ENCODE measurements at places on chromosomes 5 and 9. TPM values are rescaled to one million over a fixed set of nuclear protein-coding genes. Genes with fewer than 3 reads are reported as not detected.
A peak's percentile ranks its signal among the peaks of the same experiment; 100 is the strongest.

Gene SCAI
- 5.8 TPM for total RNA-seq

Gene TARS1
- total RNA-seq = 86.0 TPM

Gene FOXD4L4
- total RNA-seq = not detected

Gene LCN1
- total RNA-seq = 2.0 TPM

Gene TRMO
- total RNA-seq = 7.0 TPM

DNA sequence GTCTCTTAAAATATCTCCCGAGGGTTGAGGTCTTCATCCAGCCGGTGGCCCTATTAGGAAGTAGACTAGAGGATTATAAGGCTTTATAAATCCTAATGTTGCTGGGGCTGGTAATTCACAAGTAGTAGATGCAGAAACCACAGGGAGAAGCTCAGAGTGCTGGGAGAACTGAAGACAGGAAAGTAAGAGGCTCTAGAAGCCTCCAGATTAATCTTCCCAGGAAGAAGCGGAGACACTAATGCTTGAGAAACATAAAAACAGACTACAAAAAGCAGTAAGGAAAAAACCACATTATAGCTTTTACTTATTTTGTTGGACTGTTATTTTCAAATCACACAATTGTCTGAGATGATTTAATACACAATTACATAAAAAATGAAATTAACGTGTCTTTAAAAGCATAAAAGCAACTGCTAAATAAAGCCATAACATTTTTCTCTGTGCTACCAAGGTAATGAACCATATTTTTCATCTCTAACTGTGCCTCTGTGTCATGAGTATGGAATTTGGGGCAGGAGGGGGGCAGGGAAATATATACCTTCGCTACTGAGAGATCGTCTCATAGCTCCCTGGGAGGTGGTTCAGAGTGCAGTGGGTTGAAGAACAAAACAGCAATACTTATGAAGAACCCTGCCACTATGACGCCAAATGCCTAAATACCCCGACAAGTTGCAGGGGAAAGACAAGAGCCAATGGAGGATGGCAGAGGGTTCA is 806.2 kb upstream of the WWC1 start:
- no peak for DNase-seq

GRCh38 chr9:123475407-123475806 is 119.4 kb downstream of the CRB2 start:
- no peak for DNase-seq

GRCh38 chr5:176736931-176737745 is 73.2 kb upstream of the UNC5A start:
- DNase-seq = no peak

- DNase-seq = no peak
Observed at GRCh38 chr5:10301266-10301665, 6.4 kb downstream of the CMBL start.

GRCh38 chr9:76342858-76343257 is 51.4 kb downstream of the RFK start:
- no peak for DNase-seq

DNA sequence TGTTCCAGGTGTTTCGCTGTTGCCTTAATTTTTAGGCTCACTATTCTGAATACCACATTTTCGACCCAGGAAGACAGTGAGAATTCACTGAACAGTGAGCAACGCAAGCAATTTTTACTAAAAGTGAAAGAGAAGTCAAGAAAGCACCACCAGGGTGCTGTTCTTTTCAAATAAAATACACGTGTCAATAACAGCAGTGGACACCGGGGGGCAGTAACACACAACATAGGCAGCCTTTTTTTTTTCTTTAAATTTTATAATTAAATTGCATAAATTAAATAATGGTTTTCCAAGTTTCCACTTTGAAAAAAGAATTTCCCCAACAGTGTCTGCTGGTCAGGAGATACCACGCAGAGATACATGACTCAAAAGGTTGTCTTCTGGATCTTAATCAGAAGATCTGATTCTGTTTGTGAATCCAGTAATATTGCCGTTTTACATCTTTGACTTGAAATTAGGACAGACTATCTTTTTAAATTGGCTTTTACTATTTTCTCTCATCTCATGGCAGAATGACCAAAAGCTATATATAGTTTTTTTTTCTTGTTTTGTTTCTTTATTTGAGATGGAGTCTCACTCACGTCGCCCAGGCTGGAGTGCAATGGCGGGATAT is 47.1 kb upstream of the SH3GL2 start:
- peak; percentile 24 for DNase-seq

DNA sequence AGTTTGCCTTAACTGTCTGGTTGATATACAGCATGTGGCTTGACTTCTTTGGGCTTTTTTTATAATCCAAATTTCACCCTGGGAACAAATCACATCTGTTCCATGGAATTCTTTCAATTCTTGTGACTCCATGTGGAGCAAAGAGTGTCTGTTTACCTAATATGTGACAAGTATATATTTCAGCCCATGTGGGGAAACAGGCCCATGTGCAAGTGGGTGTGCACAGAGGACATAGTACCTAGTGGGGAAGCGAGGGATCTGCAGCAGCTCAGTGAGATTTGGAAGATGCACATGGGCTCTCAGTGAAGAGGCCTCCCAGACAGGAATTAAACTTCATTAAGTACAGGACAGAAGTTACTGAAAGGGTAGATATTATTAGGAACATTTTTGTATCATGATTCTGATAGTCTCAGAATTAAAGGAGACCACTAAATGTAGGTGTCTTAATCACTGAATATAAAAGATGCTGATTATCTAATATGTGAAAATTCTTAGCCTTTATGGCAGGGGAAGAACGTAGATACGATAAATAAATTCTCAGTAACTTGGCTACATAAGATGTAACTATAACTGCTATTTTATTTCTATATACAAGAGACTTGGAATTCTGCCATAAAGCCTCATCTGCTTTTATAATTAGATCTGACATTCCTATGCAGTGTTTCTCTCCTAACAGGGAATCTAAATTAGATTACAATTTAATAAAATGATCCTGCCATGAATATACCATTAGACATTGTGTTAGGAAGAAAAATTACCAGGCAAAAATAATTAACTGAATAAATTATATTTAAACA is 181.2 kb downstream of the SLC12A2 start:
- DNase-seq = no peak

DNA sequence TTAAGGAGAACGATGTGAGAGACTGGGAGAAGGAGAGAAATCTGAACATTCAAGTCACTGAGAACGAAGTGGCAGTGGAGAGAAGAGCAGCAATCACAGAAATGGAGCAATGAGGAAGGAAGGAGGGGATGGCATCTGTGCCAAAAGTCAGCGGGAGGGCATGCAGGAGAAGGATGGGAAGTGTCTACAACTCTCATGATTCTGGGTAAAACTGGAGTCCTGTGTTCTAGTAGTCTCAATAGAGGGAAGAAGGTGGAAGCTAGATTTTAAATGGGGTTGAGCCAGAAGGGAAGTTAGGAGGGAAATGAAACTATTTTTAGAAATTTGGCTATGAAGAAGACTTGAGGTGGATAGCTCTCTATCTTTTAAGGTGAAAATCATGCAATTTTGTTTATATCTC is 39.1 kb upstream of the SPATA31C2 start:
- no peak for DNase-seq

GRCh38 chr5:42555797-42556196 is 132.6 kb downstream of the GHR start:
- DNase-seq = no peak

- DNase-seq = no peak
Observed at GRCh38 chr5:124030043-124030491, 518.1 kb downstream of the CSNK1G3 start.

- peak; percentile 78 for DNase-seq
Observed at GRCh38 chr5:10695055-10695649, 65.9 kb downstream of the DAP start.

DNA sequence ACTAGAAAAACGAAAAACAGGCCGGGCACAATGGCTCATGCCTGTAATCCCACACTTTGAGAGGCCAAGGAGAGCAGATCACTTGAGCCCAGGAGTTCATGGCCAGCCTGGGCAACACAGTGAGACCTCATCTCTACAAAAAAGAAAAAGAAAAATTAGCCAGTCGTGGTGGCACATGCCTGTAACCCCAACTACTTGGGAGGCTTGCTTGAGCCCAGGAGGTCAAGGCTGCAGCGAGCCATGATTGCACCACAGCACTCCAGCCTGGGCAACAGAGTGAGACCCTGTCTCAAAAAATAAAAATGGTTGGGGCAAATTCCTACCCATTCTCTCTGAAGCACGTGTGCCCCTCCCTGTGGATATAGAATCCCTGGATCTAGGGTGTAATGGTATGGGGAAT is 8.4 kb upstream of the CFAP157 start:
- DNase-seq = no peak

DNA sequence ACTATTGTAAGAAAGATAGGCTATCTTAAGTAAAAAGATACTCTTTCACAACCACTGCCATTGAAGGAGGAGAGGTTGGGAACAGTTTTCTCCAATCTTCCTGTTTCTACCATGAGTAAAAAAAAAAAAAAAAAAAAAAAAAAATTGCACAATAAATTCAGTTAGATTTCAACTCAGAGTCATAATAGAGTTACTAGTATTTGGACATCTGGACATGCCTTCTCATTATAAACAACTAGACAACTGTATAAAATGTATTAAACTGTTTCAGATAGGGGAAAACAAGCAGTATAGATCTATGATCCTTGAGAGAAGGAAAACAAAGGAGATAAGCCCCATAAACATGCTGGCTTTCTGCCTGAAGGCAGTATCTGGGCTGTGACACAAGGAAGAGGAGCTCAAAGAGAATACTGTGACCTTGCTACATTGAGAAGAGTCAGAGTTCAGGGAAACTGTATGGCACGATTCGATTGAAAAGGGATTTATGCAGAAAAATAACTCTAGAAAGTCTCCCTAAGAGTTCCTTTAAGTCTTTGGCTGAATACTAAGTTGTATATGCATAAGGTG is 249.2 kb upstream of the POU5F2 start:
- no peak for DNase-seq

Measured in left cardiac atrium (tissue), 4 donors.